Renal cortex interstitium (tissue), 15 donors: ENCODE measurements at places on chromosomes 5 and 9. TPM values are rescaled to one million over a fixed set of nuclear protein-coding genes. Genes with fewer than 3 reads are reported as not detected.

FOXD1 gene
- polyA plus RNA-seq: 12.7 TPM

HEMGN gene
- 2.8 TPM for polyA plus RNA-seq

UBLCP1 gene
- 55.0 TPM for polyA plus RNA-seq

PIP5K1B gene
- polyA plus RNA-seq: 6.6 TPM

PRXL2C gene
- polyA plus RNA-seq: 6.3 TPM

RANBP3L gene
- 8.7 TPM for polyA plus RNA-seq

HABP4 gene
- 21.9 TPM for polyA plus RNA-seq

TDRD7 gene
- polyA plus RNA-seq: 8.0 TPM

MZB1 gene
- polyA plus RNA-seq: 0.83 TPM

GPR150 gene
- not detected for polyA plus RNA-seq

DNA sequence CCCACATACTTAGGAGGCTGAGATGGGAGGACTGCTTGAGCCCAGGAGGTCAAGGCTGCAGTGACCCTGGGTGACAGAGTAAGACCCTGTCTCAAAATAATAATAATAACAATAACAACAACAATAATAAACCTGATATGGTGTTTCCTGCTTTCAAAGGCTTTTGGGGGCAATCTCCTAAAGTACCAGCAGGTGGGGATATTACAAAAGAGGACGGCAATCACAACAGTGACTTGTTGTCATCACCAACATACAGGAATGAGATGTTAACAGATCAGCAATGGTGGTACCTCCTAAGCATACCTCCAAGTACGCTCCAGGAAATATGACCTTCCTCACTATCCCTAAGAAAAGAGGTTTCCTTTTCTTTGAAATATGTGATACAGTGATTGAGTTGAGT, 91.1 kb upstream of the RNF180 start:
- DNase-seq: peak; percentile 2

DNA sequence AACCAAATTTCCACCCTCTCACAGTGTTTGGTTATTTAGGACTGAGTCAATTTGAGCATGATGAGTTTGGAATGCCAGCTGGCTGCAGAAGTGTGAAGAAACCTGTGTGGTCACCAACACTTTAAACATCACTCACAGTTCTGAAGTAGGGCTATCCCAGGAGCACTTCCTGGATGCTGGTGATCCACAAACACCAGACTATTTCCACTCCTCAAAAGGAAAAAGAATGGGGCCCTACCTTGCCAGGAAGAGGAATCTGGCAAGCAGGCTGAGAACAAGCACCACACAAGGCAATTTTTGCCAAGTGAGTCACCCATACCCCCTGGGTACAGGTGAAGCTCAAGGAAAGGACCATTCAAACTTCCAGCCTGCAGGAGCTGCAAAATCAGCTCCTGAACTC, 294.2 kb upstream of the PTGER4 start:
- no peak for DNase-seq

GRCh38 chr5:115168829-115169486, 750 bp downstream of the TRIM36 start:
- no peak for DNase-seq

GRCh38 chr5:172133359-172134029, 54.5 kb downstream of the STK10 start:
- no peak for DNase-seq

GRCh38 chr9:95504053-95504963, 12.5 kb downstream of the PTCH1 start:
- DNase-seq: no peak

DNA sequence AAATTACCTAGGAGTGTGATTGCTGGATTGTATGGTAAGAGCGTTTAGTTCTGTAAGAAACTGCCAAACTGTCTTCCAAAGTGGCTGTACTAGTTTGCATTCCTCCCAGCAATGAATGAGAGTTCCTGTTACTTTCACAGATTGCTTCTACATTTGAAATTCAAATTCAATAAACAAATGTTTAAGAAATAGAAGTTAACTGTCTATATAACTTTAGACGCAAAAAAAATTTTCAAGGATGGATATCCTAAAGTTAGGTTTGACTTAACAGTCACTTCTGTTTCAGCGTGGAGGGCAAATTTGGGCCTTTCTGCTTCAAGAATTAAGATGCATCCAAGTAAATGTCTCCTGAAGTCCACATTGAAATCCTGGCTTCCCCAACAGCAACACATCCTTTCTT, 445.6 kb downstream of the TAF11L14 start:
- no peak for DNase-seq

GRCh38 chr9:95645992-95646391, 129.2 kb upstream of the PTCH1 start:
- DNase-seq: no peak

DNA sequence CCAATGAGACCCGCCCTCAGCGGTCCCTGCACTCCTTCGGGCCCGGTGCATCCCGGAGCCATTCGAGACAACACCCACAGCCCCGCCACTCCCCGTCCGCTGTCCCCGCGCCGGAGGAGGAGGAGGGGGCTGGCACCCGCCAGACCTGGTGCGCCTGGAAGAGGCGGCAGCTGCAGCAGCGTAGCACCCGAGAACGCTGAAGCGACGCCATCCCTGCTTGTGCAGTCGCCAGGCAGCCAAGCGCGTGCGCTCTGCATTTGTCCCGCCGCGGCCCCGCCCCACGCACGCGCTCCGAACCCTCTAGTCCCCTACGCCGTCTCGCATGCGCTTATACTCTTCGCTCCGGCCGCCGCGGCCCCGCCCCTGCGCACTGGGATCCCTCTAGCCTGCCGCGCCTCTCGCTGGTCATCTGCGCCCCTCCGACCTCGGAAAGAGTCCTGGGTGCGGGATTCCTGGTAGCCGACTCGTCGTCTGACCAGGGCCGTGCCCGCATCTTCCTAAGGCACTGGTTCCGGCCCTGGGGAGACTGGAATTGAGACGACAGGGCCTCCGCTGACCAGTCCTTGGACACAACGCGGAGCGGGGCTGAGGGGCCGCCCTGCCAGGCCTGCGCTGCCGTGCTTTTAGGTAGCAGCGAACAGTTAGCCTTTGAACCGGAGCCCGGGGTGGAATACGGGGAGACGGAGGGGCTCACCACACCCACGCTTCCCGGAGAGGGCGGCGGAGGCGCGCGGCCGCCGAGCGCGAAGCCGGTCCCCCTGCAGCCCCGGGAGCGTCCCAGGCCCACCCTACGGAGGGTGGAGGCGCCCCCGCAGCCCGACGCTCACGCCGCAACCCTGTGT, at the start of gene MRNIP:
Gene MRNIP, minus strand, starts transcription at position 232 of the 842 bp plus-strand sequence. Its CDS starts 21 bp downstream, at position 211.
- peak; percentile 93 for DNase-seq

DNA sequence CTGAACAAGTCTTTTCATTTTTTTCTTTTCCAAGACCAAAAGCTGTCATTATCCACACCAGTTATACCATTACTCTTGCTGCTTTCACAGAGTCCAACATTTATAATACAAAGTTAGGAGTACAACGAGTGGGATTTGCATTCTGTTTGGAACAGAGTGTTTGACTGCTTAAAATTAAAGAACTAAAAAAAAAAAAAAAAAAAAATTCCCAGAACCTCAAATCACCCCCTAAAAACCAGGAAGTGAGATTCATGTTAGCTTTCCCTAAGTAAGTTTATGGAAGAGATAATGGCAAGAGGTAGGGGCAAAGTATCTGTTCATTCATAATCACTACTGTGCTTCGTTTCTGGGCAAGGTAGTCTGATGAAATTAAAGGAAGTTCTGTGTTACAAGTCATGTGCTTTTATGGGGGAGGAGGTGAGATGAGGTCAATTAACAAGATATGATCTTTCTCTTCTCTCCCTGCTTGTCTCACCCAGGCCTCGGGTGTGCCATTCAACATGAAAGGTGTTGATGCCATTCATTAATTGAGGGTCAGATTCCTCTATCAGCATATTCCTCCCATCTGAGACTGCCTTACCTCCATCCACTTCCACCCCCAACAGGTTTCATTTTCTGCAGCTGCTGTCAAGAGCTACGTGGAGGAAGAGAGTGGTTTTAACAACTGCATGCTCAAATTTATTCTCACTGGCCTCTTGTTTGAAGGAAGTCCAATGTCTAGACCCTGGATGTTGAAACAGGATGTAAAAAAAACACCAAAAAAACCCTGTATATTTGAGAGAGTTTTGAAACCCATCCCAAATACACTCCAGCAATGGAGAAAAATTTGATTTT, 58.1 kb downstream of the MARCHF3 start:
- DNase-seq: no peak

DNA sequence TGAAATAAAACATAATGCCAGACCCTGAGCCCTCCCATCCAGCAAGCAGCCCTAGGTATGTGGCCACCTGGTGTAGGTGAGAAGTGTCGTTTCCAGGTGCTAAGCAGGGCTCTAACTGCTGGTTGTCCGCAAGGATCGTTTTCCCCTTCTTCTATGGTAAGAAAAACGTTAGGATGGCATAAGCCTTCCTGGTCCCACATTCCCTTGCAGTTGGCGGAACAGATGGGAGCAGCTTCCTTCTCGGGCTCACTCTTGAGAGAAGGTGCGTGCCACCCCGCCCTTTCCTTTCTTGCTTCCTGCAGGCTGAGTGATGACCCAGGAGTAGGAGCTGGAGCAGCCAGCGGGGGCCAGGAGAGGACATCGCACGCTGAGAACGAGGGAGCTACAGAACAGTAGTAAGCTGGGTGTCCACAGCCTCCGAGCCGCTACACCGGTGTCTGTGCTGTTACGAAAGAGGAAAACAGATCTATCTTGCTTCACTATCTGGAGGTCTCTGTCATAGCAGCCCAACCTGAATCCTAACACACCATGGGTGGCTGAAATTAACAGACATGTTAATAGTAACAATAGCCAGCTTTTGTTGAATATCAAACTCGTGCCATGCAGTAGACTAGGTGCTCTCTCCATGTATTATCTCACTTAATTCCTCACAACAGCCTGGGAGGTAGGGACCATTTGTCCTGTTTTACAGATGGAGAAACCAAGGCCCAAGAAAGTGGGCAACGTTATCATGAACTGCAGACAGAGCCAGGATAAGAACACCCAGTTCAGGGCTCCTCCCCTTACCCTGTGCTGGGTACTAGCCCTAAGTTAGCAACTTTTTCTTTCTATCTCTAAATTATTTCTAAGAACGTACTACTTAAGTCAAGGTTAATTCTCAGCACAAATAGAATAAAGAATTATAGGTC, 139.8 kb downstream of the COL23A1 start:
- no peak for DNase-seq

- DNase-seq: no peak
These were observed 12.5 kb downstream of the ABL1 start for GRCh38 chr9:130847306-130848217.

GRCh38 chr5:154375329-154376008, 70.3 kb upstream of the SAP30L start:
- no peak for DNase-seq

GRCh38 chr9:127711226-127711701, 4.2 kb downstream of the PTRH1 start:
- no peak for DNase-seq

DNA sequence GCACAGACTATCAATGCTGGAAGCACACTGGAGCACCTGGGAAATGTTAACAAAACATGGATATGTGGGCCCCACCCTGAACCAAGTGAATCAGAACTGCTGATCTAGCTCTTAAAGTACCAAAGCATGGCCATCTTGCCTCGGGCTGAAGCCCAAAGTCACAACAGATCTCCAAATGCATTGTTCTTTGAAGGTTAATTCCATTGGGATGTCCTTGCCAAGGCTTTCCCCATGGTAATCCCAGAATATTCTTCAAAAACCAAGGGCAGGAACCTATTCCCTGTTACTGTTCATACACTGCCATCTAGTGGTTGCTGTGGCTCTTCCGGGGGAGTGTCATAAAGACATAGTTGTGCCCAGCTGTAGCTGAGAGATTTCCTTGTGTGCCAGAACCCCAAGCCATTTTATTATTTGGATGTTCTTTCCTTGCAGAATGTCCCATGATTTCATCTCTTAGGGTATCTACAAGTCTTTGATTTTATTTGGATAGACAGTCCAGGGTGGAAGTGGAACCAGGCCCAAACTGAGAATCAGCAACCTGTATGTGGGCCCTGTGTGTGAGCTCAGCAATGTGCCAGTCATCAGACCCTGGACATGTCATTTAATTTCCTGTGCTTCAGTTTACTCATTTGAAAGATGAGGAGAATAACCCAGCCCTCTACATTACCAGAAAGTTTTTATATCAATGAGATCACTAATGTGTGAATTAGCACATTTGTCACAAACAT, 290.0 kb downstream of the ACTL7B start:
- DNase-seq: peak; percentile 73

- no peak for DNase-seq
These were observed 131.2 kb upstream of the IQGAP2 start for GRCh38 chr5:76271836-76272235.

DNA sequence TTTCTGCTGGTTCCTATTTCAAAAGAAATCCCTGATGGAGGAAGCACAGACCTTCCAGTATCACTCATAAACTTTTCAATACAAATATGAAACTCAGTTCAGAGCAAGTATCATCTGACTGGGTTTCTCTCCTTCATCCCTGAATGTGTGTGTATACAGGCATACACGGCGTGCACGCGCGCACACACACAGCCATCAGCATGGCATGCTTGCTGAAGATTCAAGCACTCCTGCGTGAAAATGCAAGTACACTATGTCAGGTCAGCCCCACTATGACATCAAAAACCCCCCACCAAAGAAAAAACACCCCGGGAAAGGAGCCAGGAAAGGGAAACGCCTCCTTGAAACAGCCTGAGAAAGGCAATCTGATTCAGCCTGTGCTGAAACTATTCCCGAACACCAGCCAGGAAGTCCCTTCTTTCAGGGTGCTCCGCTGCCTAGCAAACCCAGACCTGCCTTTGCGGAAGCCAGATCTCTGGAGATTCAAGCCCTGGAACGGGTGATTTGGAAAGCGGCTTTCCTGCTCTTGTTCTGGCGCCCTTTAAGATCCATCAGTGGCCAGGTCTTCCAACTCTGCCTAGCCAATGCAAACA, 831 bp downstream of the KLHL3 start:
- DNase-seq: no peak

DNA sequence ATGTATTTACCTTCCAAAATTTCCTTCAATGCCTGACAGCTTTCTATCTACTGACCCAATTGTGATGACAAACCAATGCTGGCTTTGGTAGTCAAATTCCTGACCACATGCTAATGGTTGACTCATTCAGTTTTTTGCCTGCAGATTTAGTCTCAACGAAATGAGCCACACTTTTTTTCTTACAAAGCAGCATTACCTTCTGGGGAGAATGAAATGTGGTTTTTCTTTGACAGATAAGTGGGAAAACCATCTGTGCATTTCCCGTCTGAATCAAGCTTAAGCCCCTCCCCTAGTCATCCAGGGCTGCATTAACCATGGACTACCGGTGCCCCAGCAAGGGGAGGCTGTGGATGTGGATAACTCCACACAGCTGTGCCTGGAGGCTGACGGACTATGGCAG, 99.6 kb upstream of the TAF11L2 start:
- DNase-seq: no peak
